CD8-positive, alpha-beta T cell (primary cell): ENCODE measurements at places on chromosomes 7 and 10. TPM values are rescaled to one million over a fixed set of nuclear protein-coding genes. Genes with fewer than 3 reads are reported as not detected.
A peak's percentile ranks its signal among the peaks of the same experiment; 100 is the strongest.

Gene LRIT1
- total RNA-seq = not detected

DNA sequence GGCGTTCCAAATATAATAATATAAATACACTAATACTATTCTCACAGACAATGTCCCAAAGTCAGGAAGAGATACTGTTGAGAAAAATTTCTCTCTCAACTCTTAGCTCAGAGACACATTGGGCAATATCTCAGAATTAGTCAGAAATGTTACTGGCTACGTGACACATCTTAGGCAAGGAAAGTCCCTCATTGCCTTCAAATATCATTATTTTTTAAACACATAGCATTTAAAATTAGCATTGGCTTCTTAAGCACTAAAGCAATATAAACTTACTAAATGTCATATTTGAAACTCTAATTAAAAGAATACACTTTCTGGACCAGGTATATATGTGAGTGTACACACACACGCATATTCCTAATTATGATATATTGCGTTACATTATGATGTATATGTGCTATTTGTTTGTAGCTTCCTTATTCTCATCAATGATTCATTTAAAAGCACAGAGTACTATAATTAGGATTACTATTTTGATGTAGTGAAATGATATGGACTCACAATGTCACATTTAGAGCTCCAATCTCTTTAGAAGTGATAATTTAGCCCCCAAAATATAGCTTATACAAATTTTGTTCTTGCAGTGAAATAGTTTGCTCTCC is 255.8 kb downstream of the TWIST1 start:
- no peak for DNase-seq

- DNase-seq = peak; percentile 58
Measured at GRCh38 chr10:103350517-103351260, at the start of gene PCGF6. Gene PCGF6 (minus strand): TSS chr10:103351140. CDS start chr10:103351066, 74 bp downstream.

Gene FAM13C
- not detected for total RNA-seq
